HT-29 (cell line): ENCODE measurements at places on chromosomes 12 and 14. TPM values are rescaled to one million over a fixed set of nuclear protein-coding genes. Genes with fewer than 3 reads are reported as not detected.
A peak's percentile ranks its signal among the peaks of the same experiment; 100 is the strongest.

- DNase-seq, result no peak
These were observed 2.2 kb downstream of the LRFN5 start for GRCh38 chr14:41608681-41609390.

- no peak for DNase-seq
These were observed 13.0 kb upstream of the LEMD3 start for GRCh38 chr12:65156366-65156841.

The PNP gene
- total RNA-seq, result 82.7 and 90.1 TPM in 2 replicates

- no peak for DNase-seq
These were observed 6.2 kb downstream of the CRACR2A start for GRCh38 chr12:3746758-3747157.

DNA sequence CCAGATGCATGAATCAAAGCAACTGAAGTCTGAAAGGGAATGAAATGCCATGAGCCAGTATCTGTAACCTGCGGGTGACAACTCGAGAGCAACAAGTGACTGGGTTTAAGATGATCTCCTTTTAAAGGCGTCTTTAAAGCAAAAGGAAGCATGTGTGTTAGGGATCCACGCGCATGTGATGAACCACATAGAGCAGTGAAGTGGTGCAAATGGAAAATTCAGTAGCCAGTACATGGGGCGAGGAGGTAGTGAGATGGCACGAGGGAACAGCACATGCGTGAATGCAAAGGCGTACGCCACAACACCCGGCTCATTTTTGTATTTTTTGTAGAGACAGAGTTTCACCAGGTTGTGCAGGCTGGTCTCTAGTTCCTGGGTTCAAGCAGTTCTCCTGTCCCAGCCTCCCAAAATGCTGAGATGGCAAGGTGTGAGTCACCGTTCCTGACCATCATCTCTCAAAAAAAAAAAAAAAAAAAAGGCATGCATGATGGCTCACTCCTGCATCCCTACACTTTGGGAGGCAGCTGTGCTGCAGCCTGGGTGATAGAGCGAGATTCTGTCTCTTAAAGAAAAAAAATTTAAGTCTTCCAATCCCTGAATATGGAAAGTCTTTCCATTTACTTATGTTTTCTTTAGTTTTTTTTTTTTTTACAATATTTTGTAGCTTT lies 24.6 kb upstream of the BCL7A start:
- DNase-seq, result no peak

The OR6C2 gene
- not detected in 2 replicates for total RNA-seq

The GPRC5A gene
- 162 and 185 TPM in 2 replicates for total RNA-seq

DNA sequence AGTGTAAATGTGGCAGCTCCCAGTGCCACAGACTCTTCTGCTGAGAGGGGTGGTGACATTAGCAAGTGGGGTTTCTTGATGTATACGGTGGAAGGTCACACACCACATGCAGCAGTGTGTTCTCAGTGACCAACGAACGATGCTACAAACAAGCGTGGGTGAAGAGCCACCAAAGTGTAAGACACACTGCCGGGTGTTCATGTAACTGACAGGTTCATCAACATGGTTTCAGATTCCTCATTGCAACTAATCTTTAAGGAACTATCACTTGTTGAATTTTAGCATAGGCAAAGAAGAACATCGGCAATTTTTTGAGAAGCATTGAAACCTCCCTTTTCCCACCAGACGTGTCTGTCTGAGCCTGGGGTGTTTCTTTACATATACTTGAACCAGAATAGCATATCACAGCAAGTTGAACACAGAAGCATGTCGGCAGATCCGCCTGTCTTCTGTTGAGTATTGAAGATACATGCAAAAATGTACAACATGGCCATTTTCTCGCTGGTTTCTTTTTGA lies 58.8 kb downstream of the PPP2R5C start:
- DNase-seq, result no peak

DNA sequence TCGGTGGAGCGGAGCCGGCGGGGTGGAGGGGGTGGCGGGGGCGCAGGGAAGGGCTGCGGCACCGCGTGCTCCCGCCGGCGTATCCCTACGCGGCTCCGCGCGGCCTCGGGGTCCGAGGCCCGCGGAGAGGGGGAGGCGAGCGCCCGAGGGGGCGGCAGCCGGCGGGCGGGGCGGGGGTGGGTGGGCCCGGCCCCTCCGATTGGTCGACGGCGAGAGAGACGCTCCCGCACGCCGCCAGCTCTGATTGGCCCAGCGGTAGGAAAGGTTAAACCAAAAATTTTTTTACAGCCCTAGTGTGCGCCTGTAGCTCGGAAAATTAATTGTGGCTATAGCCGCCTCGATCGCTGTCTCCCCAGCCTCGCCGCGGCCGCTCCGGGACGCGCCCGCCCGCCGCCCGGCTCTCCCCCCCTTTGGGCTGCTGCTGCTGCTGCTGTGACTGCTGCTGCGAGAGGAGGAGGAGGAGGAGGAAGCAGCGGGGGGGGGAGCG lies at the start of gene FOXG1:
Gene FOXG1, plus strand, starts transcription at position 319 of the 487 bp plus-strand sequence. CDS start 493 bp downstream, outside the sequence.
- no peak for DNase-seq

GRCh38 chr14:63633801-63634200 lies 7.9 kb downstream of the WDR89 start:
- no peak for DNase-seq

DNA sequence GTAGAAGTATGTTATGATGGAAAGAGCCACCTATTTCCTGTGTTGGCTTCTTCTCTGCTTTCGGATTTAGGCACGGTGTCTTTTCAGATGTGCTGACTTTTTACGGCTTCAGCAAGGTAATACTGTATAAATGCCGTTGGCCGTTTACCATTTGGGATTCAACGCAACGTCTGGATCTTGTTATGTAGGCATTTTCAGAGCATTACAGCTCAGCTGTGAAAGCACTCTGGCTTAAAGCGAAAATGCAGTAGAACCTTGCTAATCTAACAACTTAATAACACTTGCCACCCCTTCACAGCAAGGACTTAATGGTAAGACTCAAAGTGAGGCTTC lies 229.9 kb downstream of the EFCAB11 start:
- DNase-seq, result peak; percentile 2

DNA sequence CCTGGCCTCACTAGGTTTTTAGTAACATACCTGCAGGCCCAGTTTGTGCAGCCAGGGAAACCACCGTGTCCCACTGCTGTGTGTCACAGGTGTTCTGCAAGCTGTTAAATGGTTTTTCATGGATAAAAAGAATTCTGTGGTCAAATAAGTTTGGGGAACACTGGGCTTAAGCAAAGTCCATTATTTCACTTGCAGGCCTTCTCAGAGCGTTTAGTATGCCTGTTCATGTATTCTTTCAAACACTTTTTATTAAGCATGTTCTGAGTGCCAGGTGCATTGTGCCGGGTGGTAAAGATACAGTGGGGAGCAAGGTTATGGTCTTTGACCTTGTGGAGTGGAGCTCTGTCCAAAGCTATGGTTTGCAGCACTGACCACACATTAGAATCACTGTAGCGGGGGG lies 7.4 kb downstream of the RNFT2 start:
- DNase-seq, result no peak

The ARG2 gene
- 4.4 and 4.5 TPM in 2 replicates for total RNA-seq

DNA sequence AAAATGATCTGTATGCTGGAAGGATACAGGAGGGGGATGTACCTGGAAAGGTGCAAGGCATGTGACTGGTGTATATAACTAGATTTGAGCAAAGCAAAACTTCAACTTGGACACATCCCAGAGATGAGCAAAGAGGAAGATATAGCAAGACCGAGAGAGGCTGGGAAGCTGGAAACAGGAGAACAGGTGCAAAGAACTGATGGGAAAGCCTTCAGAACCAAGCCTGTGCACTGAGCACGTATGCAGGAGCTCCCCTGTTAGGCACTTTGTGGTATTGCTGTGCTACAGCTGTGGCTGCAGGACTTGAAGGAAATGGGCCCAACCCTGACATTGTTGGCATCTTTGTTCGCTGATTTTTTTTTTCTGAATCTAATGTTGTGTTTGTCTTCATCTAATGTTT lies 120.7 kb upstream of the PWP1 start:
- no peak for DNase-seq

DNA sequence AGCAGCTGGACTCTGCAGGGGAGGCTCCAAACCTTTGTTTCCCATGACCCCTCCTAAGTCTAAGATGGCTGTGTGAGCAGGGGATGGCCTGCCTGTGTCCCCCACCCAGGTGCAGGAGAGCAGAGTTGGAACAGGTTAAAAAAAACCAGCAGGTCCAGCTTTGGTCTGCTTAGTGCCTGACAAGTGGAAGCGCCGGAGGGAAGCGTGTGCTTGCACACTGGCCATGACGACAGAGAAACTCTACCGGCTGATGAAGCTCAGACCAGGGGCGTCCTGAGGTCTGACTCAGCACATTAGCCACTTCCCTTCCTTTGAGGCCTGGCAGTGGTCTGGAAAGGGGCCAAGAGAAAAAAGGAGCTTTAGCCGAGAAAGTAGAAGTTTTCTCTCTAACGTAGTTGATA lies 280.1 kb downstream of the VRK1 start:
- no peak for DNase-seq

GRCh38 chr12:120369603-120370342 lies 809 bp upstream of the MSI1 start:
- no peak for DNase-seq

DNA sequence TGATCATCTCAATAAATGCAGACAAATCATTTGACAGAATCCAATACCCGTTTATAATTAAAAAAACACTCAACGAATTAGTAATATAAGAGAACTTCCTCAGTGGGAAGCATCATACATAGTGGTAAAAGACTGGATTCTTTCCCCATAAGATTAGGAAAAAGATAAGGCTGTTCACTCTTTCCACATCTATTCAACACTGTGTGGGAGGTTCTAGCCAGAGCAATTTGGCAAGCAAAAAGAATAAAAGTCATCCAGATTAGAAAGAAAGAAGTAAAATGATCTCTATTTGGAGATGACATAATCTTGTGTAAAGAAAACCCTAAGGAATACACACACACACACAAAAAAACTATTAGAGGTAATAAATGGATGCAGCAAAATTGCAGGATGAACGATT lies 38.4 kb downstream of the YEATS4 start:
- no peak for DNase-seq

The LALBA gene
- total RNA-seq, result not detected in 2 replicates

The PLEKHG7 gene
- total RNA-seq, result 0.13 and 0.65 TPM in 2 replicates

DNA sequence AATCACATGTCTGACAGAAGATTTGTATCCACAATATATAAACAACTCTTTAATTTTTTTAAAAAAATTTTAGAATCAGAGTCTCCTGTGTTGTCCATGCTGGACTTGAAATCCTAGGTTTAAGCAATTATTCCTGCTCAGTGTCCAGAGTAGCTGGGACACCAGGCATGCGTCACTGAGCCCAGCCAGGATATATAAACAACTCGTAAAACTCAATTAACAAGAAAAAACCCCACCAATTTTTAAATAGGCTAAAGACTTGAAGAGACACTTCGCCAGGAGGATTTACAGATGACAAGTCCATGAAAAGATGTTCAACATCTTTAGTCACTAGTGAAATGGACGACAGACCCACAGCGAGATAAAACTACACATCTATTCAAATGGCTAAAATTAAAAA lies 2.0 kb upstream of the SCN8A start:
- DNase-seq, result no peak

The IRAK3 gene
- total RNA-seq, result not detected in 2 replicates

The CAPZA3 gene
- not detected in 2 replicates for total RNA-seq

The SIX1 gene
- 0.05 TPM in 1 of 2 replicates, not detected in the other for total RNA-seq

GRCh38 chr12:6076346-6076745 lies 48.1 kb downstream of the VWF start:
- no peak for DNase-seq
